Left renal cortex interstitium (tissue), 4 donors: ENCODE measurements at places on chromosomes 12 and 14. TPM values are rescaled to one million over a fixed set of nuclear protein-coding genes. Genes with fewer than 3 reads are reported as not detected.

- DNase-seq = no peak
Measured at GRCh38 chr14:99559286-99559990, 44.6 kb downstream of the CCDC85C start.

GRCh38 chr14:98890556-98891340 is 381.2 kb downstream of the BCL11B start:
- DNase-seq = no peak

DNA sequence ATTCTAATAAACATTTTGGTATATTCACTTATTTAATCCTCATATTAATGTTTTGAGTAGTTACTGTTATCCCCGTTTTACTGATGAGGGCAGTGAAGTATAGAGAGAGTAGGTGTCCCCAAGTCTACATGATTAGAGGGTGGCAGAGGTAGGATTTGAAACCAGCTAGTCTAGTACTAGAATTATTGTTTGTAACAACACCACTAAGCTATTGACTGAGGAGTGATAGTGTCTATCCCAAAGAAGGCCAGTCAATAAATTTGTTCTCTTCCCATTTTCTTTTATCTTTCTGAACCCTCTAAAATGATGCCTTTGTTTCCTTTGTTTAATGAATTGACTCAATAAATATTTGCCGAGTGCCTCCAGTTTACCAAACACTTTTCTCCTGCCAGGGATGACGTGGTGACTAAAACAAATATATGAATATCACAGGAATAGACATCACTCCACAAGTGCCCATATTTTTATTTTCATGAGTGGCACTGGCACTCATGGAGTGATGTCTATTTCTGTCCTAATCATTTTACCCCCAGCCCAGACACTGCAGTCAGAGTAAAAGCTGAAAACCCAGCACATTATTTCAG is 247.5 kb downstream of the SLC16A7 start:
- DNase-seq = no peak

GRCh38 chr12:130924966-130925665 is 28.6 kb upstream of the ADGRD1 start:
- no peak for DNase-seq

ST8SIA1 gene
- polyA plus RNA-seq = 6.6 TPM

DNA sequence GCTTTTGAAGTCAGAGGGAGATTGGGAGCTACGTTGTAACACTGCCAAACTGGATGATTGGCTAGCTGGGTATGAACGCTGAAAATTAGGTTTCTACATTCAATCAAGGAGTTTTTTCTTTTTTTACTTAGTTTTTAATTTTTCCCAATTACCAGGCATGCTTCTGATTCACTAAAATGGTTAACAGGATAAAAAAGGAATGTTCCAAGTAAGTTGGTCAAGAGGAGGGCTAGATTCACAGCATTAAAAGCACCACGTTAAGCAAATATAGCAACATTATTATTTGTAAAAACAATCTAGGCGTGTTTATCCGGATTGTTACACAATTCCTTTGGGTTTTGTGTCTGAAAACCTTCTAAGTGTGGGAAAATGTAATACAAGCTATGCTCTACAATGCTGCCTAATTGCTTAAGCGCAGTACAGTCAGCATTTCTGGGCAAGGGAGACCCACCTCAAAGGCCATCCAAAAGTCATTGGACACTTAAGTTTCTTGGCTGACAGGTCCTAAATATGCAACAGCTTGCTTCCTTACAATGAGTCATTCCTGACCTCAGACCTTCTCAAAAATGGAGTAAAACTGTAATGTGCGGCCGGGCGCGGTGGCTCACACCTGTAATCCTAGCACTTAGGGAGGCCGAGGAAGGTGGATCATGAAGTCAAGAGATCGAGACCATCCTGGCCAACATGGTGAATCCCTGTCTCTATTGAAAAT is 1.2 kb downstream of the RPLP0 start:
- DNase-seq = no peak

DNA sequence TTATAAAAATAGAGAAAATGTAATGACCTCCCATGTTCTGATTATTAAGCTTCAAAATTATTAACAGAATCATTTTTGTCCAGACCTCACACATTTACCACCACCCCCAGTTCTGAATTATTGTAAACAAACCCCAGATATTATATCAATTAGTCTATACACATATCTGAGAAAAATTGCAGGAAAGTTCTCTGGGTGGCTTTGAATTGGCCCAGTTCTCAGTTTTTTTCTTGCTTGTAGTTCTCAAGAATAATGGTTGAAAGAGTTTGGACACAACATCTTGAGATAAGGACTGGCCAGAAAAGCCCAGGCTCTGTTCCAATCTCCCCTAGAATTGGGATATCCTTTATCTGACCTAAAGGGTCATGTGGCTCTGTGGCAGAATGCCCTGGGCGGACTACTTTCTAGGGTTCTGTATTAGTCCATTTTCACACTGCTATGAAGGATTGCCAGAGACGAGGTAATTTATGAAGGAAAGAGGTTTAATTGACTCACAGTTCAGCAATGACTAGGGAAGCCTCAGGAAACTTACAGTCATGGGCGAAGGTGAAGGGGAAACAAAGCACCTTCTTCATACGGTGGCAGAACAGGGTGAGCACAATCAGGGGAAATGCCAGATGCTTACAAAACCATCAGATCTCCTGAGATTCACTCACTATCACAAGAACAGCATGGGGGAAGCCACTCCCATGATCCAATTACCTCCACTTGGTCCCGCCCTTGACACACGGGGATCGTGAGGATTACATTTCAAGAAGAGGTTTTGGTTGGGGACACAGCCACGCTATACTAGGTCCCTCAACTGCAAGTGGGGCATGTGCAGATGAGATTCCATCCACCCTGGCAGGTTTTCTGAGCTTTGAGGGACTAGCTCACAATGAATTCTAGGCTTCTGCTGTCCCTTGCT is 1504.6 kb upstream of the FLRT2 start:
- DNase-seq = no peak

GRCh38 chr12:14886271-14886670 is 617 bp upstream of the MGP start:
- DNase-seq = no peak

CIROP gene
- polyA plus RNA-seq = 0.05 TPM

- DNase-seq = no peak
Measured at GRCh38 chr14:25132732-25133422, 82.9 kb upstream of the STXBP6 start.

- no peak for DNase-seq
Measured at GRCh38 chr14:89469210-89470198, 52.5 kb upstream of the FOXN3 start.

DENND5B gene
- polyA plus RNA-seq = 27.8 TPM

DNA sequence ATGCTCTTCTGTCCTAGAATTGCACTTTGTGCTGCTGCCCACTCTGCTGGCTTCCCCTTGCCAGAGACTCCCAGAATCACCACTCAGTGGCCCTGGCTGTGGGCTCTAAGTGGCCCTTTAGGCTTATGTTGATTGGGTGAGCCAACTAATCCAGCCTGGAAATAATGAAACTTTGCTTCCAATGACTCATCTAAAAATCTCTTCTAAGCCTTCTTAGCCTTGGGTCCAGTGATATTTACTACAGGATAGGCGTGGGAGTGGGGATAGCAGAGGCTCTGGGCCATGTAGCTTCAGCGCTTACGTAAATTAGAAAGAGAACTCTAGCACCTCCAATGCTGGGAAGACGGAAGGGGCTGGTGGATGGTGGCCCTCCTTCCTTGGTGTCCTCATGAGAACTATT is 137.9 kb downstream of the TTC8 start:
- DNase-seq = no peak

DNA sequence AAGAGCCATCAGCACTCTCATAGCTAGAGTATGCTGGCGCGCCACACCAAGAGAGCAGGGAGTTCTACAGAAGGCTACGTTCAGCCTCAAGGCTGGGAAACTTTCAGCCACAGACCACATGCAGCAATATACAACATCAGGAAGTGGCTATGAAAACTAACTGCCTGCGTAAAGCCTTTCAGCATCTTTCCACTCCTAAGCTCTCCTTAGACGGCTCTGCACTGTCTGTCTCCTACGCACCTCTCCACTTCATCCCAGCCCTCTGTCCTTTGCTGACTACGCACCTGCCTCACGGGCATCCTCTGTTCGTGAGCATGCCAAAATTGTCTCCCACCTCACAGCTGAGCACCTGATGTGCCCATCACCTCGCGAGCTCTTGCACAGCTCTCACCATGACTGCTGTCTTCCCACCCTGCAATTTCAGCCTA is 9.7 kb downstream of the MPHOSPH9 start:
- DNase-seq = no peak

DNA sequence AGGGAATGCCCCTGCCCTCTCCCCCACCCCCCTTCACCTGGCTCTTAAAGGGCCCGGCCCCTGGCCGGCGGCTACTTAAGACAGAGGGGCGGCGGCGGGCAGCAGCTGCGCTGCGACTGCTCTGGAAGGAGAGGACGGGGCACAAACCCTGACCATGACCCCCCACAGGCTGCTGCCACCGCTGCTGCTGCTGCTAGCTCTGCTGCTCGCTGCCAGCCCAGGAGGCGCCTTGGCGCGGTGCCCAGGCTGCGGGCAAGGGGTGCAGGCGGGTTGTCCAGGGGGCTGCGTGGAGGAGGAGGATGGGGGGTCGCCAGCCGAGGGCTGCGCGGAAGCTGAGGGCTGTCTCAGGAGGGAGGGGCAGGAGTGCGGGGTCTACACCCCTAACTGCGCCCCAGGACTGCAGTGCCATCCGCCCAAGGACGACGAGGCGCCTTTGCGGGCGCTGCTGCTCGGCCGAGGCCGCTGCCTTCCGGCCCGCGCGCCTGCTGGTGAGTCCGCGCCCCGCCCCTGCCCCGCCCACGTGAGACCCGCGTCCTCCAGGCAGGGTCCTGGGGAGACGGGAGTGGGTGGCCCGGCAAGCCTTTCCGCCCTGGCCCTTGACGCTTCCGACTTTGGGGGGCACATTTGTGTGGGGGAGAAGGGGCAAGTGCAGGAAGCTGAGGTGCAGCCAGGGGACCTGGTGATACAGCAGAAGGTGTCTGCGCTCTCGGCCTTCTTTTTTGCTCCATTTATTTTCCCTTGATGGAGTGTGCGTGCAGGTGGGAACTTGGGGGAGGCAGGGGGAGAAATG is at the start of gene IGFBP6:
IGFBP6 (plus strand) TSS at position 104 of the 790 bp plus-strand sequence; CDS start at position 155, 51 bp downstream.
- no peak for DNase-seq

SMCO2 gene
- polyA plus RNA-seq = 0.72 TPM
